Thymus (tissue), 14 donors: ENCODE measurements at places on chromosomes 11 and 22. TPM values are rescaled to one million over a fixed set of nuclear protein-coding genes. Genes with fewer than 3 reads are reported as not detected.

Gene CBY1
- total RNA-seq, result 9.0 TPM

Gene UQCR10
- 154 TPM for total RNA-seq

DNA sequence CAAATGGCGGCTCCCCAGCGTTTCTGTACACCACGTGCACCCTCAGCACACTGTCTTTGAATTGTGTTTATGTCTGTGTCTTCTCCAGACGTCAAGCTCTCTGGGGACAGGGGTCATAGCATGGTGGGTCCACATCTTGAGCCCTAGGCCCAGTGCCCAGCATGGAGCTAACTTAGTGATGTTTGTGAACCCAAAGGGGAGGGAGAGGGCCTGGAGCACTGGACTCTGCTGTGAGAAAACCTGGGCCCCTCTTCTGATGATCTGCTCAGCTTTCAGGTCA lies 4.3 kb downstream of the MRGPRG start:
- no peak for DNase-seq

GRCh38 chr11:10005955-10006525 lies 288.0 kb downstream of the SBF2 start:
- no peak for DNase-seq

DNA sequence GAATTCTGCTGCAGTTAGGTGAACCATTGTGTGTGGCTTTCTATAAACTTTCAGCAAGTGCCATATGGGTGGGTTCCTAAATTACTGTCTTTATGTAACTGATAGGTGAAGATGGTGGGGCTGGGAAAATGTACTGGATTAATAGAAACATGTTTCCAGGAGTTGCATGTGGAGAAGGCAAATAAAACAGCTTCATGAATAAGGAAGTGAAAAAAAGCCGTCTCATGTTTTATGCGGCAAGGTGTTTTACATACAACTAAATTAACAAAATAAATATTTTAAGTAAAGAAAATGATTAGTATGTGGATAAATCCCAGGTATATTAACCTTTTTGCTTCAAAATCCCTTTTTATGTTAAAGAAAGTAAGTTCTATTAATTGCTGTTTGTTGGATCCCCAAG lies 67.2 kb downstream of the EXT2 start:
- DNase-seq, result no peak

Gene LRRC56
- total RNA-seq, result 0.47 TPM

Gene GNAZ
- 0.66 TPM for total RNA-seq

Gene C11orf91
- not detected for total RNA-seq

- DNase-seq, result no peak
These were observed 83.6 kb upstream of the ASPHD2 start for GRCh38 chr22:26345496-26345895.

- no peak for DNase-seq
These were observed 762 bp downstream of the ANKRD13D start for GRCh38 chr11:67289651-67290479.

GRCh38 chr22:36445158-36445668 lies 36.2 kb downstream of the TXN2 start:
- no peak for DNase-seq

Gene ENTHD1
- total RNA-seq, result 0.85 TPM

GRCh38 chr11:92082652-92083051 lies 142.0 kb upstream of the FAT3 start:
- DNase-seq, result no peak

- DNase-seq, result no peak
These were observed 15.9 kb upstream of the POU2AF2 start for GRCh38 chr11:111229604-111230003.

DNA sequence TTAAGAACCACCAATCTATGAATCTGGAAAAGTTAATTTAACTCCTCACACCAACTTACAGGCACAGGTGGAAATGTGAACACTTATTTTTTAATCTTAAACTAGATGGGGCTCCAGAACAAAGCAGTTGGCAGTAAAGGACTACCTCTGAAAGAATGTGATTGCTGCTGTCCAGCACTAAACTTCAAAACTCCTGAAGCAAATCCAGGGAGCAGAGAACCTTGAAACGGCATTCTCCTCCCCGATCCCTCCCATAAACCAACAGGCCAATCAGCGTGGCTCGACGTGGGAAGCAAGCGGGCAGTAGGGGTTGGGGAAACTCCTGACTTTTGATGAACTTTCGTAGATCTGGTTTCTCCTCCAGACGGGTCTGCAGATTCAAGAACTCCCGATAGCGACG lies 5.0 kb downstream of the SNX19 start:
- no peak for DNase-seq

DNA sequence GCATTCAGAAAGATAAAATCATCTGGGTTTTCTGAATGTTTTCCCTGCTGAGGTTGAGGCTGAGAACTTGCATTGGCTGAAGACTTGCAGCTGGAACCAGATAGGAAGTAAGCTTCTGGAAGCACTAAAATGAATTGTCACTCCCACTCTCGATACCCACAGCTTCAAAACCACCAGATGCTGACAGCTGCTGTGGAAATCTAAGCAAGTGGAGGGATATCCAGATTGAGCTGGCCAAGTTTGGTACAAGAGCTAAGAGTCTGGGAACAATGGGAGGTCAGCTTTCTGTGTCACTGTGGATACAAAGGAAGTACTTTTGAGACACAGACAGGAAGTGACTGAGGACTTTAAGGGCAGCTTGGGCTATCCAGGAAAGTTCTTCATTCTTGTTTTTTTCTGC lies 51.3 kb upstream of the CD44 start:
- DNase-seq, result no peak

Gene ARHGAP20
- total RNA-seq, result 0.57 TPM

- DNase-seq, result no peak
These were observed 37.6 kb upstream of the KLHL35 start for GRCh38 chr11:75470476-75471080.

DNA sequence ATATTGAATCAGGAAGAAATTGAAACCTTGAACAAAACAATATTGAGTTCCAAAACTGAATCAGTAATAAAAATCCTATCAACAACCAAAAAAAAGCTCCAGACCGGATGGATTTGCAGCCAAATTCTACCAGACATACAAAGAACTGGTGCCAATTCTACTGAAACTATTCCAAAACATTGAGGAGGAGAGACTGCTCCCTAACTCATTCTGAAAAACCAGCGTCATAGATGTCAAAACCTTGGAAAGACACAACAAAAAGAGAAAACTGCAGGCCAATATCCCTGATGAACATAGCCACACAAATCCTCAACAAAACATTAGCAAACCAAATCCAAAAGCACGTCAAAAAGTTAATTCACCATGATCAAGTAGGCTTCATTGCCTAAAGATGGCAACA lies 353.8 kb downstream of the TMEM135 start:
- no peak for DNase-seq

Gene APOBEC3H
- 1.6 TPM for total RNA-seq

DNA sequence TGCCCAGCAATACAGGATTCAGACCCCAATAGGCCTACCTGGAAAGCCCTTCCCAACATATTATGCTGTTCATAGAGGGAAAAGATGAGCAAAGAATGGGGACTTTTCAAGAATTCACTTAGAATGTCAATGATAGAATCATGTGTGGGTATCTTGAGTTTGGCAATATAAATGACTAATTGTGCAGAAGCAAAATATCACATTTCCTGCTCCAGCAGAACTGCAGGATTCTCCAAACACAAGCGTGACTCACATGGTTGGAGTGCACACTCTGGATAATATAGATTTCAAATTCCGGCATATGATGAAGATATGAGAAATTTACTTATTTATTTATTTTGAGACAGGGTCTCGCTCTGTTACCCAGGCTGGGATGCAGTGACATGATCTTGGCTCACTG lies 12.5 kb upstream of the APOL5 start:
- DNase-seq, result no peak

DNA sequence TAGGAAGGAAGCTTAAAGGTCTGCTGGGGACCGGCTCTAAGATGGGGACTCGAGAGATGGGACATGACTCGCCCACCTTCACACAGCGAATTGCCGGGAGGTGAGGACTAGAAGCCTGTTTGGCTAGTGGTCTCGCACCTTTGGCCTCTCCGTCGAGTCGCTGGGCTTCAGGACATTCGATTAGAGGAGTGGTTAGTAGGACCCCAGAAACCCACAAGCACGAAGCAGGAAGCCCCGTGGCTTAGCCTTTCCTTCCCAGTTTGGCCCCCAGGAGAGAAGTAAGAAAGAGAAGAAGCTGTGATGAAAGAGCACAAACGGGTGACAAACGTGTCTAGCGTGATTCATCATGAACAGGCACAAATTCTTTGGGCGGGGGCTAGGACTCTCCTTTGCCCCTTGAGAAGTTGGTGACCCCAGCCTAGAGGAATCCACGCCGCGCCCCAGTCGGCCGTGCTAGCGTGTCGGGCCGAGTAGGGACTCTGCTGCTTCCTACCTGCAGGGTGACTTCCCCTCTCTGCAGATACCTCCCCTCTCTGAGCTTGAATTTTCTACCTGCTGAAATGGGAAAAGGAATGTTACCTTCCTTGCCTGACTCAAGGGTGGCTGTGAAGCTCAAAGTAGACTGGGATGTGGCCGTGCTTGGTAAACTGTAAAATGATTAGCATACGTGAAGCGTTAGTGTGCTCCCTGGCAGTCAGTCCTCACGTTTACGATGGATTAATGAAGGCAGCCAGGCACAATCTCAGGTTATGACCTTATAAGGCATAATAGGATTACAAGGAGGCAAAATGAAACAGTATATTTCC lies 1.1 kb upstream of the ADM start:
- DNase-seq, result no peak
